ENCODE measurements at places on chromosomes 2 and 18. TPM values are rescaled to one million over a fixed set of nuclear protein-coding genes. Genes with fewer than 3 reads are reported as not detected.

The TNFRSF11A gene
- total RNA-seq = under 0.01 TPM

The CNRIP1 gene
- total RNA-seq = 16.3 TPM

The ITGB6 gene
- 0.60 TPM for total RNA-seq

The PTPN18 gene
- total RNA-seq = 9.5 TPM

The REG3A gene
- total RNA-seq = not detected

The ADRA2B gene
- not detected for total RNA-seq

The C2orf78 gene
- not detected for total RNA-seq

The ATP6V1B1 gene
- total RNA-seq = 1.8 TPM

The ANO7 gene
- total RNA-seq = 0.69 TPM

The MLPH gene
- total RNA-seq = 50.9 TPM

The PKP4 gene
- 39.7 TPM for total RNA-seq

The ACTG2 gene
- 175 TPM for total RNA-seq

The MAL gene
- not detected for total RNA-seq

The FN1 gene
- total RNA-seq = 24,089 TPM

The KLHL30 gene
- under 0.01 TPM for total RNA-seq

The TEX44 gene
- not detected for total RNA-seq

The IL1B gene
- 281 TPM for total RNA-seq

The PCARE gene
- not detected for total RNA-seq

The ONECUT2 gene
- total RNA-seq = 0.05 TPM

The CCDC148 gene
- 1.2 TPM for total RNA-seq

The GPC1 gene
- total RNA-seq = 102 TPM

The HOXD8 gene
- 7.7 TPM for total RNA-seq

The RSAD2 gene
- total RNA-seq = 0.30 TPM

The HIBCH gene
- 16.3 TPM for total RNA-seq

The PPIG gene
- total RNA-seq = 32.4 TPM

All from smooth muscle cell of the umbilical artery (primary cell).